Calu3 (cell line): ENCODE measurements at places on chromosomes 5 and 9.

GRCh38 chr5:124747791-124748686 is 1.6 kb upstream of the ZNF608 start:
- H3K4me3 ChIP-seq: peak overlapping the region; percentile 80
- peaks cover 37% of the 10 kb centered on the region for H3K36me3 ChIP-seq
- no peaks in the 10 kb centered on the region for H3K27me3 ChIP-seq
- peak overlapping the region; percentile 96 for H3K27ac ChIP-seq
- peaks cover 26% of the 10 kb centered on the region for H3K4me1 ChIP-seq

GRCh38 chr9:110911659-110912418 is 126.4 kb downstream of the LPAR1 start:
- H3K36me3 ChIP-seq: peaks cover 5% of the 10 kb centered on the region
- H3K27me3 ChIP-seq: no peaks in the 10 kb centered on the region
- DNase-seq: no peak
- peak overlapping the region; percentile 52 for H3K27ac ChIP-seq
- H3K4me1 ChIP-seq: peaks cover 8% of the 10 kb centered on the region

- no peaks in the 10 kb centered on the region for H3K4me1 ChIP-seq
- no peak overlapping the region for H3K27ac ChIP-seq
Measured at GRCh38 chr5:63293317-63293716, 668.9 kb downstream of the HTR1A start.

GRCh38 chr9:131736431-131736830 is 3.4 kb downstream of the RAPGEF1 start:
- H3K27me3 ChIP-seq: no peaks in the 10 kb centered on the region
- no peak for DNase-seq
- no peak overlapping the region for H3K27ac ChIP-seq
- H3K4me1 ChIP-seq: peaks cover 61% of the 10 kb centered on the region
- peak overlapping the region; percentile 49 for H3K4me3 ChIP-seq
- H3K36me3 ChIP-seq: peaks cover 24% of the 10 kb centered on the region

- no peaks in the 10 kb centered on the region for H3K4me1 ChIP-seq
- no peaks in the 10 kb centered on the region for H3K27me3 ChIP-seq
- no peaks in the 10 kb centered on the region for H3K36me3 ChIP-seq
- DNase-seq: no peak
- no peak overlapping the region for H3K27ac ChIP-seq
Measured at GRCh38 chr5:100726116-100726515, 177.0 kb downstream of the ST8SIA4 start.
